Stimulated activated naive CD4-positive, alpha-beta T cell treated with Interleukin-2 at 50 U/mL for 16 hours (primary cell): ENCODE measurements at places on chromosomes 1 and 21.

GRCh38 chr1:12457771-12458170, 160.2 kb downstream of the DHRS3 start:
- DNase-seq: no peak

- DNase-seq: no peak
These were observed 249.6 kb upstream of the USP25 start for GRCh38 chr21:15480160-15480559.

GRCh38 chr1:168509875-168510791, 33.7 kb downstream of the XCL2 start:
- no peak for DNase-seq

- no peak for DNase-seq
These were observed 161.5 kb downstream of the HFM1 start for GRCh38 chr1:91243171-91243570.

DNA sequence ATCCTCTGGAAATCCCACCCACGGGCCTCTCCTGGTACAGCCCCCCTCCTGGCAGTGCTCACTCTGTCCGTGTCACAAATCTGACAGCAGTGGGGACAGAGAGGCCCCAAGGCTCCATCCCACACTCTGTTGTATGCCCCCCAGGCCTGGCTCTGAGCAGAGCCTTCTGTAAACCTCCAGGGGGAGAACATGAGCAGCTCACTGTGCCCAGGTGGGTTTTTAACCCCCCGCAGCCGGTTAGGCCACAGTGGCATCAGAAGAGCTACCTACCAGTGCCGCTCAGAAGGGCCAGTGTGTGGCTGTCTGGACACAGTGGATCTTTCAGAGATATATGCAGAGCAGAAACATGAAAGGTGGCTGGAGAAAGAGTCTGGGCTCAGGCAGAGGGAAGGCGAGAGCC, 12.0 kb upstream of the GPR153 start:
- no peak for DNase-seq

DNA sequence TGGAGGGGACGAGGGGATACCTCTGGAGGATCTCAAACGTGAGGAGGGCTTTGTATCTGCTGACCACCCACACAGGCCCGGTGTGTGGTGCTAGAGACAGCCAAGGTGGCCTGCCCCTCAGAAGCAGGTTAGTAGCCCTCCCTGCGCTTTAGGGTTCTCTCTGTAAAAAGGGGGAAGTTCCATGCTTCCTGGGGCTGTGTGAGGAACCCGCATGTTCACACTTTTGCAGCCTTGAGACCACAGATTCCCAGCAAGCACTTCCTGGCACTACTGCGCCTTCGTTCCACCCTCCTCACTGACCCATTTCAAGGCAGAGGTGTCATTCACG, 7.9 kb upstream of the GUCA2B start:
- no peak for DNase-seq

DNA sequence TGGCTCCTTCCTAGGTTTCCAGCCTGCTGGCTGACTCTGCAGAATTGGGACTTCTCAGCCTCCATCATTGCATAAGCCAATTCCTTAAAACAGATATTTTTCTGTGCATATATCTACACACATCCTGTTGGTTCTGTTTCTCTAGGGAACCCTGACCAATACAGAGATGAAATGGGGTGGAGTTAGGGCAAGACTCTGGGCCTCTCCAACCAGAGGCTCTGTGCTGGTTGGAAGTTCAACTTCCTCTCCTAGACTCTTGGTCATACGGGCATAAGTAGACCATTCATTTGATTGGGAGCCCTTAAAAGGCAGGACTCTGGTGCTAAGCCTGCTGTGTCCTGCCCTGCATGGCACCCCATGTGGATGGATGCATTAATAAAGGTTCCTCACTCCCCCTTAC, 55.0 kb downstream of the CNIH3 start:
- no peak for DNase-seq

- DNase-seq: no peak
These were observed 18.7 kb upstream of the CLDN8 start for GRCh38 chr21:30234643-30235042.

DNA sequence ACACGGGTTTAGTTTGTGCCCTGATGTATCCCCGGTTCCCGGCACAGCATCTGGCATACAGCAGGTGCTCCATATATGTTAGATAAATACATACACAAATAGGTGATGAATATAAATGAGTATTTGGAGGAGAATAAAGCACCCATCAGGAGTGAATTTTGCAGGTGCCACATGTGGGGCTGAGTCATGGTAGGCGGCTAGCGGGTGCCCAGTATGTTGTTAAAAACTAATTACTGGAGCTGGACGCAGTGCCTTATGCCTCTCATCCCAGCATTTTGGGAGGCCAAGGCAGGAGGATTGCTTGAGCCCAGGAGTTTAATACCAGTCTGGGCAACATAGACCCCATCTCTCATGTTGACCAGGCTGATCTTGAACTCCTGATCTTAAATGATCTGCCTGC, 16.7 kb upstream of the WASF2 start:
- DNase-seq: no peak

- no peak for DNase-seq
These were observed 320.1 kb downstream of the TGFB2 start for GRCh38 chr1:218665221-218665620.

DNA sequence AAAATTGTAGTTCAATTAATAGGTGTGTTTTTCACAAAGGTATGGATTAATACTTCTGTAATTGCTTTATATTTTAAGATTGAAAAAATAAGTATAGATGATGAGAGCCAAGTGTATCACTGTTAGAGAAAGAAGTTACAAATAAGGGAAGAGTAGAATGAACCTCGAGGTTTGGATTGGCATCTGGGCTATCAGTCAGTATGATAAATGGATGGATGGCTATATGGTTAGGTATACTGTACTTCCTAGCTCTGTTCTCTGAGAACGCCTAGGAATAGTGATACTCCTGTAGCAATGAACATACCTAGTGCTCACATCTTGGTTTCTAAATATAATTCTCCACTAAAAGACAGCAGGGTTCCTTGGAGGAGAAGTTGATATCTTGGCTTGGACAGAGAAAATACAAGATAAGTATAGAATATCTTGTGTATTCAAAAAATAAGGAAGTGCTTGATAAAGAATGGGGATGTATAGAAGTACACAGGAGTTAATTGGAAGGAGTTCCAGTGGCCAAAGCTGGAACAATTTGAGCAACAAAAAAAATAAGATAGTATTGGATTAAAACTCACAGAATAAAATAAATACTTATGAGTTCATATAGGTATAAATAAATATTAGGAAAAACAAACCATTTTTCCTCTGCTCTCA, 12.4 kb downstream of the IPO9 start:
- no peak for DNase-seq

GRCh38 chr21:44377201-44377921, 23.9 kb downstream of the TRPM2 start:
- no peak for DNase-seq

GRCh38 chr1:27400082-27400962, 7.9 kb downstream of the GPR3 start:
- DNase-seq: no peak

DNA sequence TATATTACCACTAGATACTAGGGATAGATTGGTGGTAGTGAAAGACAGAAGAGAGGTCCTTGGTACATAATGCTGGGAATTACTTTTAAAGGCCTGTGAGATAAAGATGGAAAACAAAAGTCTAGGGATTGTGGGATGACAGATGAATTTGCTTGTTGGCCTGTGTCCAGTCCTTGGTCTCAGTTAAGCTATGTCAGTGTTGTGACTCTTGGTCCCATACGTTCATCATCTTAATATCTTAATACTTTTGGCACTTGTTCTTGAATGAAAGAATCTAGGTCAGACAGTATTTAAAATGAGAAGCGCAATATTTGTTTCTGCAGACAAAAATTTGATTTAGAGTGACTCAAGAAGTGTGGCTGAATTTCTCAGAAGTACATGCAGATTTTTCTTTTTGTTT, 7.6 kb downstream of the RPL5 start:
- DNase-seq: no peak

- no peak for DNase-seq
These were observed 55.5 kb upstream of the PSEN2 start for GRCh38 chr1:226814751-226815537.

DNA sequence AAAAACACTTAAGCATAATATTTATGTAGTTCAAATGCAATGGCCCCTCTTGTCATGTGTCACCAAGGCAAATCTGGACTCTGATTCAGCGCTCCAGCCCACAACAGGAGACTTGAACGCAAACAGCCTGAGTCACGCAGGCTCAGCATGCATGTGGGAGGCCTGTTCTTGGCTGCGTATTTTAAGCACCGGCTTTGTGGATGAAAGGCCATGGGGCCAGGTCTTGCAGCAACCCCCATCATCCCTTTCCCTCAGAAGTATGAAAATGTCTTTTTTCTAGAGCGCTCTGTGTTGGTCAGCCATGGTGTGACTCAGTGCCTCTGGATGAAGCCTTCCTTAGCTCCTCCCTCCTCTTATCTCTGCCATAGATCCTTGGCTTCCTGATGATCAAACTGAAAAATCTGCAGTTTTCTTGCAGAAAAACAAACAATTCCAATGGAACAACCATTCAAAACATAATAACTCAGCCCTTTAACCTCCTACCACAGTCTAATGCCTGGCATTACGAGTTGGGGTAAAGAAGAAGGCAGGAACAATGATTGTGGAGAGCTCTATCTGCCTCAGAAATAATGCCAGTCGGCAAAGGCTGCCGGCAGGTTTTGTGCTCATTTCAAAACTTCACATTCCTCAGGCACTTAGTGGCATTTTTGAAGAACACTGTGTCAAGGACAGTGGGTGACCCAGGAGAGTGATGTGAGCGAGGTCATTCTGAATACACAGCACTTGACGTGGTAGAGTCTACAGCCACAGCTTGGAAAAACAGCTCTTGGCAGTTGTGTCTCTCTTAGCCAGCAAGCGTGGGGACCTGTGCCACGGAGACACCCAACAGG, 167.5 kb downstream of the CLIC6 start:
- DNase-seq: peak; percentile 55

GRCh38 chr1:16032388-16033102, 10.7 kb downstream of the CLCNKA start:
- DNase-seq: peak; percentile 47

- no peak for DNase-seq
These were observed 2.2 kb upstream of the CRABP2 start for GRCh38 chr1:156707417-156708217.

GRCh38 chr21:14591882-14592281, 45.8 kb upstream of the SAMSN1 start:
- DNase-seq: no peak

DNA sequence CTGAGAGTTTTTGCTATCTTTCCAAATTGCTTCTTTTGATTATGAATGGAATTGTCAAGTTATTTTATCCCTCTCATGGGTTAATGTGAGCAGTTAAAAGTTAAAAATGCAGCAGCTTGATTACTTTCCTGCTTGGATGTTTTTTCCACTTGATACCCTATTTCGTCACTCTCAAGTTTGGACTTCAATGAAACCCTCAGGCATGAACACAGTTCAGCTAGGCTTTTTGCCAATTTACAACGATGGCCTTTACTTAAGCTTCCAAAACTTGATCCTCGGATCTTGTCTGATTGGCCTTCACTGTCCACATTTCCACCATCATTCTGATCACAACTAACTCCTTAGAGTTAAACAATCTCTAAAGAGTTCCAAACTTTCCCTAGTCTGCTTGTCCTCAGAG, 752.4 kb upstream of the PRMT6 start:
- DNase-seq: no peak
